ENCODE measurements at places on chromosomes 16 and 17. TPM values are rescaled to one million over a fixed set of nuclear protein-coding genes. Genes with fewer than 3 reads are reported as not detected.

- no peak for DNase-seq
- H3K36me3 ChIP-seq = peaks cover 26% of the 10 kb centered on the region
- no peaks in the 10 kb centered on the region for H3K27me3 ChIP-seq
- no peaks in the 10 kb centered on the region for H3K4me1 ChIP-seq
- H3K4me3 ChIP-seq = no peak overlapping the region
Measured at GRCh38 chr17:57679906-57680695, 65.0 kb downstream of the CCDC182 start.

Gene SLC25A39
- 119 TPM for polyA plus RNA-seq

Gene BIRC5
- polyA plus RNA-seq = not detected

Gene PDIA2
- polyA plus RNA-seq = not detected

DNA sequence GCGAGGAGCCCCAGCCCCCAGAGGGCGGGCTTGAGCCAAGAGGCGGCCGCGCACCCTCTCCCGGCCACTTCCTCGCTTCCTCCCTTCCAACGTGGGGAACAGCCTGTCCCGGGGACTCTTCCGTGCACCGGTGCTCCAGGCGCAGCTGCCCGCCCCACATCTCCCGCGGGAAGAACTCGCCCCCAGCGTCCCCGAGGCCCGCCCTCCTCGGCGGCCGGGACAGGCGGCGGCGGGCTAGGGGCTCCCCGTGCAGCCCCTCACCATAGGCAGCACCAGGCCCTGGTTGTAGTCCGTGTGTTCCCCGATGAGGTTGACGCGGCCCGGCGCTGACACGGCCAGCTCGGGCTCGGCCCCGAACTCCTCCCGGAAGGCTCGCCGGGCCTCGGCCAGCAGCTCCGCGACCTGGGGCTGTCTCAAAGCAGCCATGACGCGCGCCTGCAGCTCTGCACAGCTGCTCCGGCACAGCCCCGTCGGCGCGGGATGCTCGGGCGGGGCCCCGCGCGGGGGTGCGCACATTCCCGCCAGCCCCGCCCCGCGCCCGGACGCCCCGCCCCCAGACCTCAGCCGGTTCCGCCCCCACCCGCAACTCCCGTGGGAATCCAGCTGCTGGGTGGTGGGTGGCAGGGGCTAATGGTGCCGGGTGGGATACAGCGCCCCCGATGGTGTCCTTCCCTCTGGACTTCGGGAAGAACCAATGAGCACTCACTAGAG is at the start of gene GALK1:
Gene GALK1, minus strand, starts transcription at position 482 of the 711 bp plus-strand sequence. Its CDS starts 56 bp downstream, at position 426.
- no peaks in the 10 kb centered on the region for H3K36me3 ChIP-seq
- H3K27me3 ChIP-seq = no peaks in the 10 kb centered on the region
- H3K27ac ChIP-seq = peak within 1 kb of the TSS; percentile 85
- H3K4me1 ChIP-seq = peaks cover 9% of the 10 kb centered on the region

DNA sequence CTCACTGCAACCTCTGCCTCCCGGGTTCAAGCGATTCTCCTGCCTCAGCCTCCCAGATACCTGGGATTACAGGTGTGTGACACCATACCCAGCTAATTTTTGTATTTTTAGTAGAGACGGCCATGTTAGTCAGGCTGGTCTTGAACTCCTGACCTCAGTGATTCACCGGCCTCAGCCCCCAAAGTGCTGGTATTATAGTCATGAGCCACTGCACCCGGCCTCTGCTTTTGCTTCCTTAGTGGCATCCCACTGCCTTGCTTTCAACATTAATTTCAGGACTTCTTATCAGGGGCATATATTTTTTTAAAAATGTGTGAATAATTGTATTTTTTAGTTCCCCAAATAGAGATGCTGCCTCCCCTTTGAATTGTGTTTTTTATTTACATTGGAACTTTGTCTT is 98.8 kb downstream of the SYCE1L start:
- no peak overlapping the region for H3K27ac ChIP-seq
- H3K4me1 ChIP-seq = peaks cover 43% of the 10 kb centered on the region
- H3K4me3 ChIP-seq = peak overlapping the region; percentile 80
- no peaks in the 10 kb centered on the region for H3K36me3 ChIP-seq

Gene ENPP7
- not detected for polyA plus RNA-seq

GRCh38 chr17:29145289-29146073 is 34.7 kb downstream of the MYO18A start:
- no peaks in the 10 kb centered on the region for H3K36me3 ChIP-seq
- peak overlapping the region; percentile 32 for H3K4me3 ChIP-seq
- H3K27ac ChIP-seq = peak overlapping the region; percentile 80
- peaks cover 74% of the 10 kb centered on the region for H3K4me1 ChIP-seq
- H3K27me3 ChIP-seq = no peaks in the 10 kb centered on the region
- DNase-seq = peak; percentile 68

GRCh38 chr16:14286368-14287230 is 215.5 kb downstream of the MRTFB start:
- H3K4me1 ChIP-seq = peaks cover 34% of the 10 kb centered on the region
- DNase-seq = peak; percentile 30
- no peaks in the 10 kb centered on the region for H3K36me3 ChIP-seq

- no peak for DNase-seq
- no peak overlapping the region for H3K4me3 ChIP-seq
Measured at GRCh38 chr16:56773532-56773931, 43.6 kb downstream of the NUP93 start.

Gene LMF1
- polyA plus RNA-seq = 10.2 TPM

- H3K27me3 ChIP-seq = no peaks in the 10 kb centered on the region
- H3K4me3 ChIP-seq = no peak overlapping the region
- peaks cover 18% of the 10 kb centered on the region for H3K4me1 ChIP-seq
- peak; percentile 17 for DNase-seq
Measured at GRCh38 chr16:84132527-84133285, 12.3 kb downstream of the HSDL1 start.

DNA sequence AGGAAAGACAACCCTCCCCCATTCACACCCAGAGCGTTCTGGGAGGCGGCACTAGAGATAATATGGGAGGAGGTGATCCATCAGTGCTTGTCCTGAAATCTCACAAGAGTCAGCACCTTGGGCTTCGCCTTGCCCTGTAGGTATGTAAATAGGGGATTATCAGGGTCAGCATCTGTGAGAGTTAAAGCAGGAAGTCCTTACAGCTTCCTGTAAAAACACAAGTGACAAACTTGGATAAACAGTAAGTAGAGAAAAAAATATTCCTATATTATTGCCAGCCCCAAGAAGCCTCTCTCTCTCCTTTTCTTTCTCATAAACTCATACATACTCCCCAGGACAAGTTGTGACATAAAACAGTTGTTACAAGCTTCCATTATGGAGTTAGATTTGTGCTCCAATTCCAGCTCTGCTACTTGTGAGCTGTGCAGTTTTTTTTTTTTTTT is 187.7 kb downstream of the MAF start:
- DNase-seq = no peak
- peaks cover 32% of the 10 kb centered on the region for H3K27me3 ChIP-seq
- no peaks in the 10 kb centered on the region for H3K36me3 ChIP-seq
- no peak overlapping the region for H3K4me3 ChIP-seq
- H3K27ac ChIP-seq = no peak overlapping the region

DNA sequence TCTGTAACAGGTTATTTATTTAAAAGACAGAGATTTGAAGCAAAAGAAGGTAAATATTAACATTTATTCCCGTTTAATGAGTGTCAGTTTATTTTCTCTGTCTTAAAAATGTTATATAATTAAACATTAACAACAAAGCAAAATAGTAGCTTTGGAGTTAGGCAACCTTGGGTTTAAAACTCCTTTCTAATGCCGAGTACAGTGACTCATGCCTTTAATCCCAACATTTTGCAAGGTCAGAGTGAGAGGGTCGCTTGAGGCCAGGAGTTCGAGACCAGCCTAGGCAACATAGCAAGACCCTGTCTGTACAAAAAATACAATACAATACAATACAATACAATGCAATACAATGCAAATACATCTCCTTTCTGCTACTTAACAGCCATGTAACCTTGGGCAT is 128.7 kb downstream of the CHD9 start:
- H3K27ac ChIP-seq = no peak overlapping the region
- H3K36me3 ChIP-seq = peaks cover 31% of the 10 kb centered on the region
- no peaks in the 10 kb centered on the region for H3K4me1 ChIP-seq
- no peak for DNase-seq

Measured in naive B cell (primary cell).